ENCODE measurements at places on chromosomes 6 and 20.

GRCh38 chr6:26538572-26538902 is 371 bp downstream of the HMGN4 start:
- DNase-seq = no peak

DNA sequence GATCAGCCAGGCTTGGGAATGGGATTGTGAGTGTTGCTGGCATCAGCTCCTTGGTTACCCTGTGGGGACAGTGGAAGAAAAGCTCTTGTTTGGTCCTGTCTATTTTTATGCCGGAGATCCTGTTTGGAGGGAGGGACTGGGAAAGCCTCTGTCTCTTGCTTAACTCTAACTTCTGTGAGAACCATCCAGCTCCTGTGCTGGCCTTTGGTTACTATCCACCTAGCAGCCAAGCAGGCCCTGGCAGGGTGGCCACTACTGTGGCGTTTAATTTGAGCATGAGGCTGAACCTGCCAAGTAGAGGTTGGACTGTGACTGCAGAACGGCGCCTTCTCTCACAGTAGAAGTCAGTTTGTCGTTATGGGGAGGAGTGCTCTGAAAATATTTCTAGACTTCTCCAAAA is 193.3 kb downstream of the UTRN start:
- DNase-seq = no peak

DNA sequence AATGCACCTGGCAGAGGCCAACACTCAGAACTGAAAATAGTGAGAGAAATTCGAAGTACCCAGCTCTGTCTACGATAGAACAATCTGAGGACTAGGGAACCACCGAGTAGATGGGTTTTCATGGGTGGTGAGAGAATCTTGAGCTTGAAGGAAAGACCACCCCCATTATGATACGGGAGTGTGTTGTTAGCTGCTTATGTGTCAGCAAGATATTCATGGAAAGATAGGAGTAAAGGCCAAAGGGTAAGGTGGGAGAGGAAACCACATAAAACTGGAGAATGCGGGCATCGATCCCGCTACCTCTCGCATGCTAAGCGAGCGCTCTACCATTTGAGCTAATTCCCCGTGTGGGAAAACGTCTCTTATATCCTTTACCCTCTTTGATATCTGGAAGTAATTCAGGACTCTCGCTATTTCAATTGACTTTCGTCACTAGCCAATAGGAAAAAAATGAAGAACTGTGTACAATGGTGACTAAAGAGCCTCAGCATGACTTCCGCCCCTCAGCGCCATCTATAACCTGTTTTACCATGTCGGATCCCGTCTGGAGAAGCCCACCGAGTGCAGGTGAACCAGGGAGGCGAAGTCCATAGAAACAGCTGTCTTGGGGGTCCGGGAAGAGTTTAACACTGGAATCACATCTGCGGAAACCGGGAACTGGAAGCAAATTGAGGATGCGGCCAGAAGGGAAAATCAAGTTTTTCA is 25.0 kb upstream of the ABT1 start:
- DNase-seq = peak; percentile 94

DNA sequence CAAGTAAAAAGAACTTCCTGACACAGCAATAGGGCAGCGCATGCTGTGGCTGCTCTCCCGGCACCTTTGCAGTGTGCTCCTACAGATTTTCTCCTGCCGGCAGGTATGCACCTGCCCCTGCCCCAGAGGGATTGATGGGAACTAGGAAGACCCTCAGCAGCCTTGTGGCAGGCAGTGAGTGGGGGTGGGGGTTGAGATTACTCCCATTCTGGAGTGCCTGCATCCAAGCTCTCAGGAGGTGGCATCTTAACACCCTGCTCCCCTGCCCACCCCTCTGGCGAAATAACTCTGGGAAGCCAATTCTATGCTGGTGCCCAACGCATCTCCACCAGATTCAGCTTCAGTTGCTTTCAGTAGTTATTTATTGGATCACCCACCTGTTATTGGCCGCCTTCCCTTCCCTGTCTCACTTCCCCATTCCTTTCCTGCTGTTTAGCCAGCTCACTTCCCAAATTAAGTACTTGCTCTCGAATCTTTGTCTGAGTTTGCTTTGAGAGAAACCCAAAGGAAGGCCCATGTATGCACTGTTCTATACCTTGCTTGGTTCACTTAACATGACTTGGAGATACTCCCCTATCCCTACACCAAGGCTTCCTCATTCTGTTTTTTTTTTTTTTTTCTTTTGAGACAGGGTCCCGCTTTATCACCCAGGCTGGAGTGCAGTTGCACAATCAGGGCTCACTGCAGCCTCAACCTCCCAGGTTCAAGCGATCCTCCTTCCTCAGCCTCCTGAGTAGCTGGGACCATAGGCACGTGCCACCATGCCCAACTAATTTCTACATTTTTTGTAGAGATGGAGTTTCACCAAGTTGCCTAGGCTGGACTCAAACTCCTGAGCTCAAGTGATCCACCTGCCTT is 29.3 kb upstream of the SLC23A2 start:
- DNase-seq = no peak

DNA sequence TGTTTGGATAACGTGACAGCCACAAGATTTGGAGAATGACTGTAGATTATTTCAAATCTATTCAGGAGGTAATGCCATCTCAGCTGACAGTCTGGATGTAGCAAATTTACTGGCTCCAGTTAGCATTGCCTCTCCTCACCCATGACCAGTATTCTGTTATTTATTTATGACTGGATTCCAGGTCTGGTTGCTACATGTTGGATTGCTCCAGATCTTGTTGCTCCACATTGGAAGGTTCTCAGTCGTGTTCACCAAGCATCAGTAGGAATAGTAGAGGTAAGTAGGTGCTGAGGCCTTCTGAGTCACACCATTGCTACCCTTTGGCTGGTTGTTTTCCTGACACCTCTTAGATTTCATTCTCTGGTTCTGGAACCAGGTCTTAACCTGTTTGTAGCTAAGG is 69.5 kb upstream of the ELOVL5 start:
- peak; percentile 84 for DNase-seq

DNA sequence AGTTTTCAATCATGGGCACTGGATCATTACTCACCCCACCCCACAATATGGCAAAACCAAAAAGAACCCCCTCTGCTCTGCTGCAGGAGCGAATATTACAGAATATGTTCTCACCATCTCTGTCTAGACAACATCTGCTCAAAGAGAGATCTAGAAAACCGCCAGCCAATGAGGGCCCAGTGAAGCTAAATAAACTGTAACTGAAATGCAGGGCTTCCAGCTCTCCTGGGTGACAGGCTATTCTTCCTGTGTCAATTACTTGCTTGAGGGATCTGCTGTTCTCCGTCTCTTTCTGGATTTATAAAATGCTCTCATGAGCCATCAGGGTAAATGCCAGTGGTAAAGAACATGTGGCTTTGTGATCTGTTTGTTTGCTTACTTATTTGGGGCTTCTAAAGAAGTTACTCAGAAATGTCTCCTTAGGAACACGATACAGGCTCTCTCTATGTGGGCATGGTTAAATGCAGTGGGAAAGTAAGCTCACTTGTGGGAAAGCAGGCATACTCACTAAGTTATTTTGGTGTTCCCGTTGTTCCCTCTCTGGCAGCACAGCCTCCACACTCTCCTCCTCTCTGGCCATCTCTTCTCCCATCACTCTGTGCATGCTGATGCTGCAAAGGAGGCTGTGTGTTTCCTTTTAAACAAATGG is 44.8 kb downstream of the TTI1 start:
- no peak for DNase-seq

- DNase-seq = no peak
Observed at GRCh38 chr6:28808383-28808782, 115.4 kb downstream of the TRIM27 start.

GRCh38 chr6:29255530-29255929 is 46.0 kb upstream of the OR14J1 start:
- peak; percentile 2 for DNase-seq

- no peak for DNase-seq
Observed at GRCh38 chr6:16355699-16356446, 117.5 kb downstream of the GMPR start.

- DNase-seq = no peak
Observed at GRCh38 chr6:3482869-3483268, 26.0 kb upstream of the SLC22A23 start.

DNA sequence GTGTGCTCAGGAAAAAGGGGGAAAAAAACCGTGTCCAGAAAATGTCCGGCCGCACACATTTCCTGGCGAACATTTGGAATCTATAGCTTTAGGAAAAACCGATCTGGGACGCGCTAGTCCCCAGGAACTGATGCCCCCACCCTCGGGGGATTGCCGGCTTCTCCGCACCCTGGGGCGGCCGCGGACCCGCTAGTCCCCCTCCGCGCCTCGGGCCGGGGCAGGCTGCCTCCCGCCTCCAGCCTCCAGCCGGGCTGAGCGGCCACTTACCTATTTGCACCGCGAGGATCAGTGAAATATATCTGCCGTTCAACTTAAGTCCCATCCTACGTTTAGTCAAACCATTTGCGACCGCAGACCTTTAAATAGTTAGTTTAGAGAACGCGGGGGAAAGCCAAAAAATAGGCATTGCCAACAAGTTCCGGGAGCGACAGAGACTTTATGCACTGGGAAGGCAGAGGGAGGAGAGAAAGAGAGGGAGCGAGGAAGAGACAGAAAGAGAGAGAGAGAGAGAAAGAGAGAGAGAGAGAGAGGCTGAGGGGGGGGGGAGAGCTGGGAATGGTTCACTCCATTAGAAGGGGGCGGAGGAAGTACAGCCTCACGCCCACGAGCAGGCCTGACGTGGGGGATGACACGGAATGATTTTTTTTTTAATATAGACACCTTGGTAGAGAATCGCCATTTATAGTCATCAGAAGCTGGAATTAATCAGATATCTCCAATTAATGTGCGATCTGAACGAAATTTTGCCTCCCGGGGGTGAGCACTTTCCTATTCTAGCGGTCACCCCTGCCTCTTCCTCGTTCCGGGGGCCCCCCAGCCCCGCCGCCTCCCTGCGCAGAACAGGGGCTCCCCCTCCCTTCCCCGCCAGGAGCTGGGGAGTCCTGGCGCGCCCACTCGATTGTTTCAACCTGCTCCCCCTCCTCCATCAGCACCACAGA is at the start of gene NRN1:
TSS of gene NRN1 (minus strand) at position 498 of the 938 bp plus-strand sequence. CDS start at position 322, 176 bp downstream.
- no peak for DNase-seq

- no peak for DNase-seq
Observed at GRCh38 chr20:12965212-12965869, 43.4 kb upstream of the SPTLC3 start.

- no peak for DNase-seq
Observed at GRCh38 chr20:24157213-24157612, 168.6 kb upstream of the GGTLC1 start.

DNA sequence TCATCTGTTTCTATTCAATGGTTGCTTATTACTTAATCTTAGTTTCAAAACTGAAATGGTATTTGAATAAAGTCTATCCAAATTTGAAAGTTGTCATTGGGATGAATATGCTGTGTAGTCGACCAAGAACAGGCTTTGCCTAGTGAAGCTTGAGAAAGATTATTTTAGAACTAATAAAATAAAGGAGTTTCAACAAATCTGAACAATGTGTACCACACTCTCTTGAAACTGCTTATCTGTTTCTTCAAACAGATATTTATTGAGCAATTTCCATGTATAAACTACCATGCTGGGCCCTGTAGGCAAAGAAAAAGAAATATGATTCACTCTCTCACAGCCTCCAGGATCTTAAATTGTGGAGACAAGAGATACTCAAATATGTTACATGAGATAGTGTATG is 174.4 kb downstream of the OGFRL1 start:
- peak; percentile 35 for DNase-seq

- no peak for DNase-seq
Observed at GRCh38 chr6:112743323-112743722, 396.2 kb downstream of the RFPL4B start.

- DNase-seq = no peak
Observed at GRCh38 chr6:46440641-46441040, 50.6 kb downstream of the RCAN2 start.

DNA sequence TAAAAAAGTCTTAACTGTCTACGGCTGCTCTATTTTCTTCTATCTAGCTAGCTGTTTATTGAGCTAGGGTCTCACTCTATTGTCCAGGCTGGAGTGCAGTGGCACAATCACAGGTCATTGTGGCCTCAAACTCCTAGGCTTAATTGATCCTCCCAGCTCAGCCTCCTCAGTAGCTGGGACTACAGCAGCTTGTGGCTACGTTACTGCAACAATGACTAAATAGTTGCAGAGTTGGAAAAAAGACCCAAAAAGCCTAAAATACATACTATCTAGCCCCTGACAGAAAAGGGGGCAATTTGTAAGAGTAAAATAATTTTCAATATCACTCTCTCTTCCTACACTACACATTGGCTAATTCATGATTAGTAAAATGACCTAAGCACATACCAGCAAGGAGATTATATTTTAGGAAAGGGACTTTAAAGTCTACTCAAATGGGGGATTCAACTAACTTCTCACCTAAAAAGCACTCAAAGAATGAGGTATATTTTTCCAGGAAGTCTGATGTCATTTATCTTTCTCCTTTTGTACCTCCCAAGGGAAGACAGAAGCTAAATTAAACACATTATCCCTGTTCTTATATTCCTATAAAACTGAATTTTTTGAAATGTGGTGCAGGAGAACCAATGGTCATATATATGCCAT is 82.8 kb downstream of the ZMYND8 start:
- peak; percentile 18 for DNase-seq

GRCh38 chr6:156884306-156884705 is 107.1 kb downstream of the ARID1B start:
- no peak for DNase-seq

DNA sequence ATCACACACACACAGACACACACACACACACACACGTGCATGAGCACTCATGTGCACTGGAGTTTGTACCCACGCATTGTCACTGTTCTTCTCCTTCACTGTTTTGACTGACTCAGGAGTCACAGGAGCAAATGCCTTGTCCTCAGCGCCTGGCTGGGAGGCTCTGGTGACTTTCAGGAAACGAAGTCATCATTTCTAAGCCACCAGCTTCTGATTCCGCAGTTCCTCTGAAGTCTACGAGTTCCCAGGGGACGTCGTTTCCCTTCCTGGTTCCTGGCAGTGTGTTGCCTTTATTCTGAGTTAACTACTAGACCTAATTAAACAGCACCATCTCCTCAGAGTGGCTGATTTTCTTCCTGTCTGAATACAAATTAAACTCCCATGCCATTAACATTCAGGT is 82.2 kb upstream of the PMEPA1 start:
- no peak for DNase-seq

GRCh38 chr6:109036574-109037294 is 57.9 kb downstream of the SESN1 start:
- no peak for DNase-seq

DNA sequence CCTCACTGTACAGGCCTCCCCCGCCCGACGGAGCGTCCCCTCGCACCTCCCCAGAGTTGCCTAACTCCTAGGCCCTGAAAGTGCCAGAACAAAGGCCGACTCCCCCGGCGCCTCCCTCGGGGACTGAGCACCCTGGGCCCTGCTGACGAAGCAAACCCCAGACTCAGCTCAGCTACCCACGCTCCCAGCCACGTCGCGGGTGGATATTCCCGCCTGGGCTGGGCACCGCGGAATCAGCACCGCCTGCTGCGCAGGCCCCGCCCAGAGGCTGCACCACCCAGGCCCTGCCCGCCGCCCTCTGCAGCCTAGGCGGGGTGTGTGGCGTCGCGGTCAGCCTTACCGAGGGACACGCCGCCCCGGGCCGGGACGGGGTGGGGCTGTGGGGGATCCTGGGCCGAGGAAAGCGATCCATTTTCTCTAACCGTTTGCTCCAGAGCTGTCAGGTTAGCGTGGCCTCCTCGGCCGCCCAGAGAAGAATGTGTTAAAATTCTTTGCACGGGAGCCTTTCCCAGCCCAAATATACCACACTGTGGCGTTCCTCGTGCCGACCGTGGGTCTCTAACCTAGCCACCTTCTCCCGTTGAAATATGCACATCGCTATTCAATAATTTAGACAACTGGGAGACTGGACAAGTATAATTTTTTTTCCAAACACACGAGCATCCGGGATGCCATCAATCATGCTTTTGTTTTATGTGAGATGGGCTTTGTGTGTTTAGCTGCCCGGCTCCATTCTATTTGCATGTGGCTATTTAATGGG is 31.4 kb downstream of the TFAP2A start:
- DNase-seq = no peak

- peak; percentile 82 for DNase-seq
Observed at GRCh38 chr6:132333639-132334520, 67.4 kb downstream of the MOXD1 start.
